GM18507 (cell line): ENCODE measurements at places on chromosomes 13 and 19.

DNA sequence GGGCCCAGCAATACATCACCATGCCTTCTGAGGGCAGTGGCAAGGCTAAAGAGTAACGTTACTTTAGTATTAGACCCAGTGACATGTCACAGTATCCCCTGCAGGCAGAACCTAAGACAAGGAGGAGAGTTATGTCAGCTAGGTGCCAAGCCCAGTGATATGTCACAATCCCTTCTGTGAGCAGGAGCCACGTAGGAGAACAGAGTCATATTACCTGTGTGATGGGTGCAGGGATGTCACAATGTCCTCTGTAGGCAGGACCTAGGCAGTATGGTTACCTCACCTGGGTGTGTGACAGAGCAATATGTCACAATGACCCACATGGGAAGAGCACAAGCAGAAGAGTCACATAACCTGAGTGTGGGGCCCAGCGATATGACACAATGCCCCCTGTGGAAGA is 121.8 kb downstream of the ZNF675 start:
- no peak for DNase-seq

DNA sequence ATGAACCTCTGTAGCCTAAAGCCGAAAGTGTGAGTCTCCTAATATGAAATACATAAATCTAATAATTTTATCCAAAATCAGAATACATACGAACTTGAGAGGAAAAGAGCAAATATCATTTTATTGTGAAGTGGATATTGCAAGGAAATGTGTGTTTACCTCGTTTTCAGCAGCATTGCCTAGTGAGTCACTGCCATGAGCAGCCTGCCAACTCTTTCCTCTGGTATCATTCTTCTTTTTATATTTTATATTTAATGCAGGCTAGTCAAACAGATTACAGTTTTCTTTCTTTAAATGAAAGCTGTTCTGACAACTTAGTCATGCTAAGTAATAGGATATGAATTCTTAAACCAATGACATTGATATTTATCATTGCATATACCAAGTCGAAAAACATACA is 44.2 kb downstream of the EDNRB start:
- no peak for DNase-seq

- DNase-seq, result no peak
Observed at GRCh38 chr13:36530861-36531590, 98.7 kb downstream of the CCNA1 start.

- DNase-seq, result no peak
Observed at GRCh38 chr19:15441317-15441716, 8.4 kb downstream of the WIZ start.

GRCh38 chr19:48819366-48819816 is 8.6 kb upstream of the BCAT2 start:
- DNase-seq, result no peak

DNA sequence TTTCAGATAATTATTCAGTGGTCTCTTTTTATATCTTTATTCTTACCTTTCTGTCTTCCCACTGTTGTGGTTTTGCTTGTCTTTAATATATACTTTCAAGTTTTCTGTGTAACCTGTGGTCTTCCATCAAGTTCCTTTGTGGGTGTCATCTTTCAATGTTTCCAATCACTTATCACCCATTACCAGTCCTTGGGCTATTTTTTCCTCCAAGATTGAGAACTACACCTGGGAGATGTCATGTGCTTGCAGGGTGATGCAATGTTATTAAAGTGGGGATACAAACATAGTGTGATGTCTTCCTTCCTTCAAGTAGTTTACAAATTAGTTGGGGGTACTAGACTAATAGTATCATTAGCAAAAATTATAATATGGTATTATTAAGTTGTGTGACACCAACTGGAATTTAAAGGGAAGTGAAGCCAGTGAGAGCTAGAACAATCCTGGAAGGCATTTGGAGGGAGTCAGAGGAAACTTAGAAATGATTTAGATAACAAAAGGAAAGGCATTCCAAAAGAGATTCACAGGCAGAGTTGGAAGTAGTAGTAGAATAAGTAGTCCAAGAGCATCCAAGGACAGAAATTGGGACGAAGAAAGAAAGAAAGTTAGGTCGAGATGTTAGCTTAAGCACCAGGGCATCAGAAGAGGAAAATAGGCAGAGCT is 3.4 kb downstream of the FNDC3A start:
- no peak for DNase-seq

DNA sequence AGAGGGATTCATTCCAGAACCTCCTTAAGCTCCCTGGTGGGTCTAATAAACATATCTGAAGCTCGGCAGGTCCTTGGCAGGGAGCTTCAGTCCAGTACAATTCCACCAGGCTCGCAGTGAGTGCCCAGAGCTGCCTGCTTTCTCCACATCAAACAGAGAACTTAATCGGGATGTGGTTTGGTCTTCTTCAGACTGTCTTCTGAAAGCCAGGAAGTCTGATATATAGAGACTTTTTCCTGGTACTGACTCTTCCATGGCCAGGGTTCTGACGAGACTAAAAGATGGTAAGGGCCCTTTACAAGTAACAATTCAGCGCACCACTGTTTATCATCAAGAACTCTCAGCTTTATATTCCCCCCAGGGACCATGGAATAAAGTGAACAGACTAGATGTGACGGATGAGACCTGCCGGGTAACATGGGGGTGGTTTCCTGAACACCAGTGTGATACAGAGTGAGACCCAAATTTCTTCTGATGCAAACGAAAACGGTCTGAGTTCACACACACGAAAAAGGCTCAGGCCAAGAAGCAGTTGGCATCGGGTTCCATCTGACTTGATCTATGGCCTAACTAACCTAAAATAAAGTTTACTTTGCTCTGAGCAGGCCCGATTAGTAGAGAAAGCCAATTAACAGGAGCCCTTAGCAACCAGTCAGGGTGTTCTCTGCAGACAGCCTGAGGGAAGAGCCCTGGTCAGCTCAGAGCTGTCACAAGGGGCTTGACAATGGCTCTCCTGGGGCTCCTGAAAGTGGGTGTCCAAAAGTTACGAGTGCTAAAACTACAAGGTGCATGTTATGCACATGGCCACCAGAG is 29.0 kb downstream of the RANBP3 start:
- DNase-seq, result no peak

- DNase-seq, result no peak
Observed at GRCh38 chr19:2610637-2611482, 91.6 kb downstream of the GNG7 start.

- no peak for DNase-seq
Observed at GRCh38 chr13:101325423-101325822, 90.9 kb downstream of the NALCN start.
